ENCODE measurements at places on chromosomes 12 and 14.

- DNase-seq, result peak; percentile 63
Observed at GRCh38 chr12:102769323-102769916, 147.6 kb downstream of the PAH start.

DNA sequence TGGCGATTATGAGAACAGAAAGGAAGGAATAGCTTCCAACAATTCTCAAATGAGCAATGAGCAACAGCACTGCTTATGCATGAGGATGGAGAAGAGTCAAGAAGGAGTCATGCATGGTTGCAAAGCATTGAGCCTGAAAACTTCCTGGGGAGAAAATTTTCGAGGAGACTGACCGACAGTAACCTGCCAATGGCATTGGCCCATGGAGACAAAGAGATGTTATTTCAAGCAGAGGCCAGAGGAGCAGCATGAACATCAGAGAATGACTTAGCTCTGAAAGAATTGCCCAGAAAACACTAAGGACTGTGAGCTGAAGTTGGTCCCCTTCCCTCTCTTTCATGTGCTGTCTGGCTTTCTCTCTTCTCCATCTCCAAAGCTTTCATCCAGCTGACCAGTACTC lies 343.4 kb downstream of the ADAMTS20 start:
- no peak for DNase-seq

- no peak for DNase-seq
Observed at GRCh38 chr12:54136844-54137580, 51.8 kb downstream of the SMUG1 start.

- no peak for DNase-seq
Observed at GRCh38 chr12:94057262-94058151, 90.9 kb upstream of the PLXNC1 start.

DNA sequence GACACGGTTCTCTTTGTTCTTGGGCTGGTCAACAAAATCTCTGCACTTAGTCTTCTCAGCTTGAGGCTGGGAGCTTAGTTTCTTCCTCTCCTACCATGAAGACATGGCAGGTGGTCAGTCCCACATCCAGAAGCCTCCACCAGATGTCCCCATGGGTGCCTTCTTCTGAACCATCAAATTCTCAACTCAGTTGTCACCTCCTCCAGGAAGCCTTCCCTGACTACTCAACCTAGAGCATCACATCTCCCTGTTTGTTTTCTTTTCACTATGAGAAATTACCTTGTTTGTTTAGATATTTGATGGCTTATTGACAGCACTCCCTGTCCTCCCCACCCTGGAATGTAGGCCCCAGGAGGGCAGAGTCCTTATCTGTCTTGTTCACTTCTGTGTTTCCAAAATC lies 84.4 kb downstream of the TBX5 start:
- DNase-seq, result no peak

- no peak for DNase-seq
Observed at GRCh38 chr14:75141967-75142366, 15.1 kb upstream of the NEK9 start.

GRCh38 chr14:99224116-99224910 lies 47.7 kb downstream of the BCL11B start:
- DNase-seq, result no peak

DNA sequence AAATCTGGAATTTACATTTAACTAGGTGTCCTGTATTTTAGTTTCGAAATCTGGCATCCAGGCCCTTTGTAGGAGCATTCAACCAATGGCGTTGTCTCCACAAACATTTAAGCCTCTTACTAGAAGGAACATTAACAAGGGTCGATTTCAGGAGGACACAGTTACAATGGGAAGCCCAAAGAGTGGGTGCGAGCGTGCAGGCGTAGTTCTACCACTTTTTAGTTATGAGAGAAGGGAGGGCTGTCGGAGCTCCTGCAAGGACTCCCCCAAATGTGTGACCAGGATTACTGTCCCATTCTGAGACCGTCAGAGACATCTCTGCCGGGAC lies 365 bp upstream of the ABHD4 start:
- DNase-seq, result no peak

DNA sequence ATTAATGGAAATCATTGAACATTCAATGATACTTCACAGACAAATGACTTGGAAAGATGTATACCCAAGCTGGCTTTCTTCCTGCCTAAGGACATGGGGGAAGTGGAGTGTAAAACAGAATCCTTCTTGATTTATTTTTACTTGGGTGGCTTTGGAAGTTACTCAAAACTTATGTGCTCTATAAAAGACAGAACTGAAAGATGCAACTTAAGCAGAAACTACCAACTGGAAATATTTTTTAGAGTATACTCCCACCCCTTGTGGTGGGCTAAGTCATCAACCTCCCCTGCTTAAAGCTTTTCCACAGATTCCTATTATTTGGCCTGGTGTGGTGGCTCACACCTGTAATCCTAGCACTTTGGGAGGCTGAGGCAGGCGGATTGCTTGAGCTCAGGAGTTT lies 126.0 kb upstream of the ATP2B1 start:
- DNase-seq, result no peak

- peak; percentile 65 for DNase-seq
Observed at GRCh38 chr14:103292426-103293374, 41.3 kb upstream of the EIF5 start.

DNA sequence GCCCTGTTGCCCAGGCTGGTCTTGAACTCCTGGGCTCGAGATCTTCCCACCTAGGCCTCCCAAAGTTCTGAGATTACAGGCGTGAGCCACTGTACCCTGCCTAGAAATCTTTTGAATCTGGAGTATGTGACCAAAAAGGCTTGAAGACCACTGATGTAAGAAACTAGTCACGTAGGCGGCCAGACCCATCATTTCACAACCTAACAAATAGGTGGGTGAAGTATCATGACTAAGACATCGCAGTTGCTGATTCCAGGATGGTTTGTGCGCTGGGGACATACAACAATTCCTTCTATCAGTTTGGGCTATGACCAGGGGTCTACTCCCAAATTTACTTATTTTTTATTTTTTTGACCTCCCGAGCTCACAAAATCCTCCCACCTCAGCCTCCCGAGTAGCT lies 11.8 kb upstream of the CDK2AP1 start:
- no peak for DNase-seq

- DNase-seq, result no peak
Observed at GRCh38 chr12:65826353-65827171, 2.3 kb downstream of the HMGA2 start.

DNA sequence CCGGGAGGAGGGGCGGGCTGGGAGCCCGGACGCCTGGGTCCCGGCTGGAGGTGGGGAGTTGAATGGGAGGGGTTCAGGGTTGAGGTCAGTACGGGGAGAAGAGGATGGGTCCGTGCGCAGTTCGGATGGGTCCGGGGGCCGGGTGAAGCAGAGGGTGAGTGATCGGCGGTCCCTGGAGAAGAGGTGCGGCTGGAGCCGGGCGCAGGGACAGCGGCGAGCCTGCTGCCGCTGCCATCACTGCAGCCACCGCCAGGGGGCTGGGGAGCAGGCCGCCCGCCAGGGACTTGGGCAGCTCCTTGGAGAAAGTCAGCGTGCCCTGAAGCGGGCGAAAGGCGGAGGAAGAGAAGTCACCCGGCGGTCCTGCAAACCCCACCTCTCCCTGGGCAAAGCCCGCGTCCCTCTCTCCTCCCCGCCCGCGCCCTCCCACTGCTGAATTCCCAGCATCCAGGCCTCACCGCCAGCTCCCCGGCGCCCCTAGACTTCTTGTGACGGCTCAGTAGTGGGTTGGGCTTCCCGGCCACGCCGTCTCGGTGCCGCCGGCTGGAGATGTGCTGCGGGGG lies 6.0 kb upstream of the GPR84 start:
- no peak for DNase-seq

DNA sequence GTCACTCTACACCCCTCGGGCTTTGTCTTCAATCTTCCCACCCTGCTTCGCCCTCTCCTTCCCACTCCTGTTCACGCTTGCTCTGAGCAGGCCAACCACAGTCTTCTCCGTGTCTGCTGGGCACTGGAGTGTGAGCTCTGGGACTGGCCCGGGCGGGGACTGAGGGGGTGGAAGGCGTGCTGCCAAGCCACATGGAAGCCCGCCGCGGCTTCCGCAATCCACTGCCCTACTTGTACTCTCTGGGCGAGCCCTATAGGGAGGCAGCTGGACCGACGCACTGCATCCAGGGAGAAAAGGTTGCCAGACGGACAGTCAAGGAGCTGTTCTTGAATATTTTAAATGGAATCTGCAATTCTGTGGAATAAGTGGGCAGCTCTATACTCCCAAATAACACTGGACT lies 24.8 kb downstream of the GOLGA3 start:
- DNase-seq, result no peak

DNA sequence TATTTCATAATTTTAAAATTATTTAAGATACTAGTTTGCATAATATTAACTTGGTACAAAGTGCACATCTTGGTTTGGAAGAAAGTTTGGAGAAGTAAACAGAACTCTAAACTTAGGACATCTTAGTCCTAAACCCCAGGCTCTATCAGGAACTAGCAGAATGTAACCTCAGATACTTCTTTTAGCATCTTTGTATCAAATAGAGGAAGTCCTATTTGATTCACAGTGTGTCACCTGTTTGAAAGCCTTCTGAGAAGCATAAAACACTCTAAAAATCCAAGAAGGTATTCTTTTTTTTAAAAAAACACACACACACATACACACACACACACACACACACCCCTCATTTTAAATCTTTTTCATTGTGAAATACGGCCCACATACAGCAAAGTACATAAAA lies 12.0 kb upstream of the RNU6-7 start:
- DNase-seq, result no peak

- DNase-seq, result no peak
Observed at GRCh38 chr14:52244328-52244727, 23.2 kb upstream of the PTGDR start.

- no peak for DNase-seq
Observed at GRCh38 chr14:36949371-36949770, 223.0 kb downstream of the SLC25A21 start.

GRCh38 chr12:27866373-27867101 lies 86.5 kb upstream of the MANSC4 start:
- peak; percentile 87 for DNase-seq

- no peak for DNase-seq
Observed at GRCh38 chr12:46351886-46352650, 20.5 kb downstream of the SLC38A2 start.

DNA sequence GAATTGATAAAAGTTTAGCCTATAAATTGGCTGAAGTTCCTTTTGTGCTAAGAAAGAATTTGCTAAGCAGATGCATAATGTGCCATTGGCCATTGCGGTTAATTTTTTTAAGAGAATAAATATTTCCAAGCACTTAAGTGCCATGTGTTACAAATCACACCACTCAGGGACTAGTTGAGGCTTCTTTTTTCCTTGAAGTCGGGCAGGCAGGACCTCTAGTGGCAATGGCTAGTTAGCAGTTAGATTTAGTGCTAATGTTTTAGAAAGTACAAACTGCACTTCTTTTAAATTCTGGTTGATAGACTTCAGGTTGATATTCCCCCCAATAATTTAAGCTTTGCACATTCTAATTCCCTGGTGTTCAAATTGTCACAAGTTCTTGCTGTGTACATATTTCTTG lies 294.3 kb downstream of the APAF1 start:
- DNase-seq, result no peak

GRCh38 chr14:53180272-53181221 lies 27.4 kb upstream of the DDHD1 start:
- DNase-seq, result no peak

GRCh38 chr14:55532645-55533344 lies 47.2 kb upstream of the KTN1 start:
- DNase-seq, result peak; percentile 36

DNA sequence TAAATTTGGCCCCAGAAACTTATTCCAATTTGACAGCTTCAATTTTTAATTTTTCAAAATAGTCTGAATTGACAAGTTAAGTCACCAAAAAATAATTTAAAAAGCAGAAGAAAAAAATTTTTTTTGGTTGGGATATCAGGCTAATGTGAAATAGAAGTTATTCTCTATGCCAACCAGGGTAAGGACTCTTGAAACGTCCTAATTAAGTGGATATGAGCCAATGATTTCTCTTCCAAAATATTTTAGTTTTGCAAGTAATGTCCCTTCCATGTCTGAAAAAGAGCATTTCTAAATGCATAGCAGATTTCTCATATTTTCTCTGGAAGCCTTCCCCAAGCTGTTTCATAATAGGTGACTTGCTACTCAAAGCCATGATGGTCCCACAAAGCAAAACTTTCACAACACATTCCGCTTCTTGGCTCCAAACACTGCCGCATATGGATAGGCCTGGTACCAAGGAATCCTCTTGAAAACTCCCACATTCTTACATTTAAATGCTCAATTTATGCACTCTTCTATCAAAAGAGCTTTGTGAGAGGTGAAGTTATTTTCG lies 65.1 kb downstream of the SIX6 start:
- DNase-seq, result no peak

- DNase-seq, result no peak
Observed at GRCh38 chr14:67487937-67488893, at the start of gene TMEM229B. TMEM229B (minus strand) TSS chr14:67488721; CDS start chr14:67473923, 14,798 bp downstream.

DNA sequence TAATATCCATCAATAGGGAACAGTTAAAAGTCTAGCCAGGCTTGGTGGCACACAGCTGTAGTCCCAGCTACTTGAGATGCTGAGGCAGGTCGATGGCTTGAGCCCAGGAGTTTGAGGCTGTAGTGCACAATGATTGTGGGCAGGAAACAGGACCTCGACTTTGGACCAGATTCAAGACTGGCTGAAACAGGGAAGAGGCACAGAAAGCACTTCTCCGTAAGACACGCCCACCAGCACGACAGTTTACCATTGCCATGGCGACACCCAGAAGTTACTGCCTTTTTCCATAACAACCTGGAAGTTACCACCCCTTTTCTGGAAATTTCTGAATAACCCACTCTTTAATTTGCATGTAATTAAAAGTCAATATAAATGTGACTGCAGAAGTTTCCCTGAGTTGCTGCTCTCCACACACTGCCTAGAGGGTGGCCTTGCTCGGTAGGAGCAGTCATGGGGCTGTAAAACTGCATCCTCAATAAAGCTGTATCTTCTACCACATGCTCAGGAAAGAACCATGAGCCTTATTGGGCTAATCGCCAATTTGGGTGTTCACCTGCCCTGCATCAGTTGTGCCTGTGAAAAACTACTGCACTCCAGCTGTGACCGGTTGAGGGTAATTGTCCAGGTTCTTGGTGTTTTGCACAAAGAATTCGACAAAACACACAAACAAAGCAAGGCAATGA lies 4.6 kb upstream of the LRRC23 start:
- DNase-seq, result peak; percentile 56

GRCh38 chr12:79987731-79988130 lies 52.8 kb upstream of the PPP1R12A start:
- DNase-seq, result no peak

GRCh38 chr12:20398686-20399085 lies 30.3 kb downstream of the PDE3A start:
- no peak for DNase-seq

DNA sequence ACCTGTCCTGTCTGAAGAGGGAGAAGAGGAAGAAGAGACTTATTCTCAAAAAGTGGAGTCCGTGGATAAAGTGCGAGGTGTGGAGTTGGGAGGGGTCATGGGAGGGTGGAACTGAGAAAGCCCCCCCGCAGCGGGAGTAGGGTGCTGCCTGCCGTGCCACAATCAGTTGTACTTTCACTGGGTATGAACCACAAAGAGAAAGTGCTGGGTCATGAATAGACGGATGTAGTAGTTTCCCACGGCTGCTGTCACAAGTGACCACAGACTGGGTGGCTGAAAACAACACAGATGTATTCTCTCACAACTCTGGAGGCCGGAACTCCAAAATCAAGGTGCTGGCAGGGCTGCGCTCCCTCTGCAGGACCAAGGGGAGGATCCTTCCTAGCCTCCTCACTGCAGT lies 5.5 kb downstream of the DNAH10 start:
- no peak for DNase-seq

GRCh38 chr12:27305673-27306456 lies 26.8 kb upstream of the BMAL2 start:
- peak; percentile 69 for DNase-seq

- no peak for DNase-seq
Observed at GRCh38 chr12:52965337-52965731, 16.4 kb downstream of the KRT18 start.

All from NCI-H2171 (cell line).